ENCODE measurements at places on chromosomes 7 and 10. TPM values are rescaled to one million over a fixed set of nuclear protein-coding genes. Genes with fewer than 3 reads are reported as not detected.
A peak's percentile ranks its signal among the peaks of the same experiment; 100 is the strongest.

ITGA8 gene
- polyA plus RNA-seq, result not detected

AGAP4 gene
- polyA plus RNA-seq, result 35.7 TPM

ASIC3 gene
- 7.1 TPM for polyA plus RNA-seq

FAM171A1 gene
- 29.0 TPM for polyA plus RNA-seq

ARMH3 gene
- 10.9 TPM for polyA plus RNA-seq

MLLT10 gene
- polyA plus RNA-seq, result 29.5 TPM

FOXK1 gene
- 22.3 TPM for polyA plus RNA-seq

CARD11 gene
- 0.18 TPM for polyA plus RNA-seq

DNA sequence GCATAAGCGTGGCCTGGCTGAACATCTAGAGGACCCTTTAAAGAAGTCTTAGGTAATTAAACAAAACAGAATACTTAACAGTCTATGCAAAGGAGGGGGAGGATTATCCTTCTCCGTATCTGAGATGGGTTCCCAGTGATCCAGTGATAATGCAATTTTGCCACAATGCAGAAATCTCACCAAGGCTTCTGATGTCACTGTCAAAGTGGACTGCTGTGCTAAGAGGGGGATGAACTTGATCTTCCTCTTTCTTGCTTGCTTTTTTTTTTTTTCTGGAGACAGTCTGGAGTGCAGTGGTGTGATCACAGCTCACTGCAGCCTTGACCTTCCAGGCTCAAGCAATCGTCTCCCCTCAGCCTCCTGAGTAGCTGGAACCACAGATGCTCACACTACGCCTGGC lies 30.8 kb downstream of the GATA3 start:
- DNase-seq, result no peak

DNA sequence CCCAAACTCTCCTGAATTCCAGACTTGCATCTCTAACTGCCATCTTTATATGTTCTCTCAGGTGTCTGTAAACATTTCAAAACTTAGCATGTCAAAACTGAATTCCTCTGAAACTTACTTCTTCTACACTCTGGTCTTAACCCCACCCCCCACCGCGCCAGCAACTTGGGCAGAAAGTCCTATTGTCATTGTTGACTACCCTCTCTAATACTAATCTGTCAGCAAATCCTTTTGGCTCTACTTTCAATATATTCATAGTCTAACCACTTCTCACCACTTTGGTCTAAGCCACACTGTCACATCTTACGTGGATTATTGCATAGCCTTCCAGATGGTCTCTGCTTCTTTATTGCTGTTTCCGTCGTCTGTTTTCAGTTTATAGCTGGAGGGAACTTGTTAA lies 86.6 kb downstream of the AHCYL2 start:
- no peak for DNase-seq

- no peak for DNase-seq
Observed at GRCh38 chr7:136114966-136115762, 138.0 kb upstream of the MTPN start.

- no peak for DNase-seq
Observed at GRCh38 chr10:125121003-125121402, 39.4 kb downstream of the CTBP2 start.

DNA sequence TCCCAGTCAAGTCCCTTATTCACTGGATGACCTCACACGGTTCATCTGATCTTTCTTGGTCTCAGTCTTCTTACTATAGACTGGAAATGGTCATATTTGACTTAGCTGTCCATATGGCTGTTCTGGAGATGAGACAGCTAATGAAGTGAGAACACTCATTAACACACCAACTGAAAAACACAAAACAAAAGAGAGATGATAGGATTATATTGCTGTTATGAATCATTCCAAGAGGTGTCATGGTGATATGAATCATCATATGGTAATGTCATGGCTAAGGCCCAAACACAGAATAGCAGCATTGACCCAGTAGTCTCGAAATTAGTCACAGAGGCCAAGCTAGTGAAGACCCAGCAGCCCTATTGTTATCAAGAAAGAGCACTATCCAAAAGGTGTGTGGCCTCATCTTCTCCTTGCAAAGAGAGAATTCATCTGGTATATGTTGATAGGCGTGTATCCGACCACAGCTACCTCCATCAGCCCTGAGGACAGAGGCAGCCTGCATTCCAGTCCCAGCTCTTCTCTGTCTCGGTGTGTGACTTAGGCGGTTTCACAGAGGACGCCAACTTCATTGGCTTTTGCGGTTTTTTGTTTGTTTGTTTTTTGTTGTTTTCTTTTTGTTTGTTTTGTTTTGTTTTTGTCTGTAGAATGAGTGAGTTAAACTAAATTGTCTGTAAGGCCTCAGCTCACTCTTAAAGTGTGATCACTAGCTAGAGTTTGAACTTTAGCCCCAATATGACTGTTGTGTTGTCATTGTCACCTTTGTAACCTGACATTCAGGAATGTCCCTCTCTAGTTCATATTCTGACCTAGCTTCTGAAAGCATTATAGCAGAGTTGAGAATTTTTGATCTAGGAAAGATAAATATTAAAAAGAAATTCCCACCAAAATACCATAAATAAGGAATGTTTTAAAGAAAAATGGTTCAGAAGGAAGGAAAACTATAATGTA lies 97.4 kb upstream of the PDCD4 start:
- DNase-seq, result no peak

GRCh38 chr7:39413636-39414223 lies 152.5 kb upstream of the YAE1 start:
- no peak for DNase-seq

GRCh38 chr7:2168615-2169311 lies 64.0 kb downstream of the MAD1L1 start:
- DNase-seq, result no peak

GRCh38 chr10:52951824-52952223 lies 179.2 kb upstream of the MBL2 start:
- peak; percentile 24 for DNase-seq

DNA sequence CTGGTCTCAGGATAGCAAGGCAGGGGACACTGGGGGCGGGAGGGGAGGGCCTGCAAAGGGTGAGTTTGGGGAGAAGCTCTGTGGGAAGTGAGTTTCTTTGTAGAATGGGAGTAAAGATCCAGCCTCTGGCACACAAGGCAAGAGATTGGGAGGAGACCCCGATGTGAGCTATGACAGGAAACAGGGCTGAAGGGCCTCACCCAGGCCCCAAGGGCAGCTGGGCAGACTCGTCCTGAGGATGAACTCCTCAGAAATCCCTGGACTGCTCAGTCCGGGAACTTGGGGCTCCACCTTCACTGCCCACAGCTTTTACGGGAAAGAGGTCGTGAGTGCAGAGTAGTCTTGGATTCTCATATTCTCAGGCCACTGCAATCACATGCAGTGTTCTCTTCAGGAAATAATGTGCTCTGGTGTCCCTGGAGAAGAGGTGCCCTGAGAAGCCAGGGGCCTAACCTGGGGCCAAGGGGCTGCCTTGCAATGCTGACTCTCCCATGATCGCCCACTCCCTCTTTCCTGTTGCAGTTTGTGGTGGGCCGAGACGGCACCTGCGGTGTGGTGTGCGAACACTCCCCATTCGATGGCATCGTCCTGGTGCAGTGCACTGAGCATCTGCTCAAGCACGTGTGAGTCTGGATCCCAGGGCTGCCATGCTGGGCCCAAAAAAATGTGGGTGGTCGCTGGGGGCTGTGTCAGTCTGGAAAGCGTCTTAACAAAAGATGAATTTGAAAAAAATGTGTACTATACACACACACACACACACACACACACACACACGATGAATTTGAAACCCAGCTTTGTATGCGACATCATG lies 31.3 kb upstream of the C10orf53 start:
- DNase-seq, result no peak

DNA sequence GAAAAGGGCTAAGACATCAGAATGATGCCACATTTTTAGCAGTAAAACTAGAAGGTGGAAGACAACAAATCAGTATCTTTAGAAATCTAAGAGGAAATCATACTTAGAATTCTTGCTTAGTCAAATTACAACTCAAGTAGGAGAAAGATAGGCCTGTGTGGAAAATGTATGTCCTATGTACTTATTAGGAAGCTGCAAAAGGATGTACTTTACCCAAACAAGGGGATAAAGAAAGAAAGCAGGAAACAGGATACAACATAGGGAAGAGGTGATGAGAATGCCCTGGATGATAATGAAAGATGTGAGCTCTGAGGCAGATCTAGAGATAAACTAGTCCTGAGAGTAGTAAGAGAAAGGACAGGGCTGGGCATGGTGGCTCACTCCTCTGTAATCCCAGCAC lies 54.9 kb downstream of the RNLS start:
- no peak for DNase-seq

All from muscle of arm (tissue), 14 donors.